Cortex of kidney (tissue), 1 donor: ENCODE measurements at places on chromosomes 1 and 21.

- DNase-seq: no peak
These were observed 81.0 kb upstream of the ETV3 start for GRCh38 chr1:157219182-157219581.

GRCh38 chr1:203072911-203073310 lies 12.9 kb downstream of the MYOG start:
- DNase-seq: no peak

GRCh38 chr1:57440096-57440495 lies 16.2 kb upstream of the DAB1 start:
- DNase-seq: no peak

DNA sequence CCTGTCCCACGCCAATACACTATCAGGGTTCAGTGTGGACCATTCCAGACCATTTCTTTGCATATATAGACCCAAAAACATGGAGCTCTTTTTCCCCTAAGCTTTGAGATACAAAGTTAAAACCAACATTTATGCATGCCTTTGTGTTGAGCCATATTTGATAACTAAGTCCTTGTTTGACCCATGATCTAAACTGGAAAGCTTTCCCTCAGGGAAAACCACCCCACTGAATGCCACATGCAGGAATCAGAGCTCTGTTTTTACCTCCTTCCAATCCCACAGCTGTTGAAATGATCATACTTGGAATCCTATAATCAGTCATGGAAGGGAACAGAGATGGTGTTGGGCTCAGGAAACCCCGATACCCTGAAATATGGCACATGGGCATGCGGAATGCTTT lies 14.8 kb upstream of the SLC45A1 start:
- no peak for DNase-seq

- no peak for DNase-seq
These were observed 23.3 kb downstream of the IGFN1 start for GRCh38 chr1:201213926-201214325.

DNA sequence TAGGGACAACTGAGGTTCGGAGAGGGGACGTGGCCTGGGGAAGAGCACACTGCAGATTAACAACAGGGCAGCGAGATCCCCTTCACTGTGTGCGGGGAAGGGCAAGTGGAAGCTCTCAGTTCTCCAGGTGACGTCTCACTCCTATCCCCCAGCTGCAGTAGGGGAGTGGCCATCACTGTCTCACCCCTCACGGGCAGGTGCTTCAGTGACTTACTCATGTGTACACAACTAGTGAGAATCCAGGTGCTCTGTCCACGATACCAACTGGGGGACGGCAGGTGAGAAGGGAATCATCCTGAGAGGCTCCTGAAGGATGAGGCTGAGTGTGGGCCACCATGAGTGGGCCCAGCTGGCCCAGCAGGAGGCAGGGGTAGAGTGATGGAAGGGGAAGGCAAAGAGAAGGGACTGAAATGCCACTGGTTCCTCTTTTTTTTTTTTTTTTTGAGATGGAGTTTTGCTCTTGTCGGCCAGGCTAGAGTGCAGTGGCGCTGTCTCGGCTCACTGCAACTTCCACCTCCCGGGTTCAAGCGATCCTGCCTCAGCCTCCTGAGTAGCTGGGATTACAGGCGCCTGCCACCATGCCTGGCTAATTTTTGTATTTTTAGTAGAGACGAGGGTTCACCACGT lies 25.9 kb downstream of the RHBG start:
- DNase-seq: no peak

- DNase-seq: no peak
These were observed 112.7 kb downstream of the HMCN1 start for GRCh38 chr1:185846672-185847444.

- DNase-seq: no peak
These were observed 82.4 kb upstream of the CD1D start for GRCh38 chr1:158098256-158098655.

DNA sequence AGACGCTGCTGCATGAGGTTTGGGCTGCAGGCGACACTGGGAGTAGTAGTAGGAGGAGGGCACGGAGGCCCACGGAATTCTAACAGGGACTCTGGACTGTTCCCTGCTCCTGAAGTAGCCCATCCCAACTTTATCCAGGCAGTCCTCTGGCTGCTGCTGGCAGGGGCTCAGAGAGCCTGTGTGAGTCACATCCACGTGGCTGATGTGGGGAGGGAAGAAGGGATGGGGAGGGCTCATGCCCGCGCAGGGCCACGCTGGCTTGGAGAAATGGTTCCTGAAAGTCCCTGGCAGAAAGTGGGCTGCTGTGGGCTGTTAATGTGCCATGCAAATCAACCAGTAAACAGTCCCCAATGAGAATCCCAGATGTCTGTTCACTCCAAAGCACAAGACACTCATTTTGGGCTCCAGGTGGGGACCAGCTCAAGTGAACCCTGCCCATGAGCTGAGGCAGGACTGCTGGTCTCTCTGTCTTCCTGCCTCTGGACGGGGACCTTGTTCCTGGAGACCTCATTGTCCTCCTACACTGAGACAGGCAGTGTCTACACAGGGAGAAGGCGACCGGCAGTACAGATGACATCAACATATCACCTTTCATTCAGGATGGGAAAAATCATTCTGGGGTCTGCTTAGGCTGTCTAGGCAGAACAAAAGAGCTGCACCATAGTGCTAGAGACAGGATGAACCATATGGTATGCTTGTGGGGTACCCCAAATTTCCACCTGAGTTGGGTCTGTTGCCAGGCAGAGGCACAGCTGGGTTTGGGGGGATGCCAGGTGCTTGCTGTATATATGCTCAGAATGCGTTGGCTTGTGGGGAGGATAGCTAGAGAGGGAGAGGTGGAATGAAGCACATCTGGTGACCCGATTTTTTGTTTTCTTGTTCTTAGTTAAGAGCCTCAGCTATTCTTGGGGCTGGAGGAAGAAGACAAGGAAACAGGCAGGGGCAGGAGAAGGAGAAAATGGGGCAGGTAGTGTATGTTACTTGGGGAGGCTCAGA lies 57.9 kb upstream of the FMOD start:
- no peak for DNase-seq

- no peak for DNase-seq
These were observed 14.5 kb downstream of the GNB1 start for GRCh38 chr1:1876335-1876930.

DNA sequence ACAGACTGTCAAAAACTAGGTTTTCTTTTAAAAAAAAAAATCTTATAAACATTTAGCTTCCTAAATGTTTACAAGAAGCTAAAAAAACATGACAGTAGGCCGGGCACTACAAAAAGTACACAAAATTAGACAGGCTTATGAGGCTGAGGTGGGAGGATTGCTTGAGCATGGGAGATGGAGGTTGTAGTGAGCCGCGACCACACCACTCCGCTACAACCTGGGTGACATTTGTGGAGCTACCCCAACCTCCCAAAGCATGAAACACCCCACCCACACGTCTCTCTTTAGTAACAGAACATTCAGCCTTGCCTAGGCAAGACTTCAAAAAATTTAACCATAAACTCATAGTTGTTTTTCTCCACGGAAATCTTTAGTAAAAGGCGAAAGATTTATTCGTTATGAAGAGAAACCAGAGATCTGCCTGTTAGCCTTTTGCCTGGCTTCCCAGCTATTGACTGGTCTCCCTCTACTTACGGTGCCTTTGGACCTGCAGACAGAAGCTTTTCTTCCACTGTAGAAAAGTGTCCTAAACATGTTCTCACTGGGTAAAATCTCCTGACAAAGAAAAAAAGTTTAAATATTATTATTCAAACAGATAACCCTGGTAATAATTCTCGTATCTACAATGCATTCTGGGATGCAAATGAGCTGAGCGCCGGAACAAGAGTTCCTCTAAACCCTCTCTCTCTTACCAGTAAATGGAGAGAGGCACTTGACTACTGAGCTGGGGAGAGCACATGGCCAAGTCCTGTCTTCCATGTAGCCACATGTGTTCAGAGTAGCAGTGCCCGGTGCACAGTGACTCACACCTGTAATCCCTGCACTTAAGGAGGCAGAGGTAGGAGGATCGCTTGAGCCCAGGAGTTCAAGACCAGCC lies 9.2 kb downstream of the RNU5D-1 start:
- DNase-seq: no peak

DNA sequence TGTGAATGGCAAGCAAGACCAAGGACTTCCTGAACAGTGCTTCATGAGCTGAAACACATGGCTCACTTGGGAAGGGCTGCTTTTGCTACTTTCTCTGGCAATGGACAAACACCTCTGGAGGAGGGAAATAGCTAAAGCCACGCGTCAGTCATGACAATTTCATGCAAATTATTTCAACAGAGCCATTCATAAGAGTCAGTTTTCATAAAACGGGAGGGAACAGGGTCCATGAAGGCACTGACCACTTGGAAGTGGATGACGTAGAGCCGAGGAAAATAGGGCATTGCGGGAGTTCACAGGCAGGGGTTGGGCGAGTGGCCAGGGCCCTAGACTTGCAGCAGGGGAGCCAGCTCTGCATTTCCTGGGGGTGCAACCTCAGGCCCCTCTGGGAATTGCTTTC lies 43.9 kb downstream of the SDC3 start:
- no peak for DNase-seq
